Esophagus squamous epithelium (tissue), 5 donors: ENCODE measurements at places on chromosomes 2 and 18.

DNA sequence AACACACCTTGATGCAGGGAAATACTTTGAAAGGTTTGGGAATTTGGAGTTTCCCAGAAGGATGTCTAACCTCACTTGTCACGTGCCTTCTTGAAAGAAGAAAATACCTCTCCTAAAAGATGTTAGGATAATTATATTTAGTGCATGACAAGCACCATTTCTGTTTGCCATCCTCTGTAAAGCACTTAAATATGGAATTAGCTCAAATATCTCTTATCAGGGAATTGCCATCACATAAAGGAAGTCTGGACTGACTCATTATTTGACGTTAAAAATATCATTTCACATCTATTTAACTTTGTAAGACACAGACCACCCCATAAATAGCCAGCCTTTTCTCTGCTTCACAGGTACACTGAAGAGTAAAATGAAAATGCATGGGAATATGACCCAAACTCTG is 140.1 kb downstream of the STK39 start:
- DNase-seq, result no peak

DNA sequence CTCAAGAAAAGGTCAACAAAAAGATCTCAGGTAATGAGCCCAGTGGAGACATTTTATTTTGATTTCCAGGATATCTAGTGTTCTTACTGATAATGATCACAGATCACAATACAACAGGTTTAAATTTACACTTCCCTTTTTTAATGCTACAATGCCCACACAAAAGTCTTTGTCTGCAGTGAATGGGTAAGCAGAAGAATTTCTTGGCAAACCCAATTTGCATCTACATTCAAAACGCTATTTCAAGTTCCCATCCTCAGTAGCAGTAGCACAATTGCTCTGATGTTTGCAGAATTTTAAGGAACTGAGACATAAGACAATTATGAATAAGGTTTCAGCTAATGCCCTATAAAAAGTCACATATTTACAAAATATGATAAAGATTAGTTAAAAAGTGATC is 929.4 kb upstream of the PIK3C3 start:
- no peak for DNase-seq

DNA sequence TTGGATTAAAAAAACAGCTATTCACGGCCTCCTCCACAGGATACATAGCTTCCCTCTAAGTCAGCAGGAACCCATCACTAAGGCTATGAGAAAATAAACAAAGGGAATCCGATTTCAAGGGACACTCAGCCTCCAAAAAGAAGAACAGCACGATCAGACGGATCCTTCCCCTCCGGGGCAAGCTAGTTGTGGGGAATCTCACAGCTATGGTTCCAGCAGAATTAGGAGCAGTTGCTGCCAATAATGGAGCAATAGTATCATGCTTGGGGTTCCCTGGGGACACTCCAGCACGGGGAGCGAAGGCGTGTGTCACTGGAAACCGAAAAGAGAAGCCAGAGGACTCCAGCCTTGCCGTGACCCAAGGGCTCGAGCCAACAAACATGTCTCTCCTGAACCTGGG is 163.1 kb downstream of the TTC32 start:
- DNase-seq, result no peak

DNA sequence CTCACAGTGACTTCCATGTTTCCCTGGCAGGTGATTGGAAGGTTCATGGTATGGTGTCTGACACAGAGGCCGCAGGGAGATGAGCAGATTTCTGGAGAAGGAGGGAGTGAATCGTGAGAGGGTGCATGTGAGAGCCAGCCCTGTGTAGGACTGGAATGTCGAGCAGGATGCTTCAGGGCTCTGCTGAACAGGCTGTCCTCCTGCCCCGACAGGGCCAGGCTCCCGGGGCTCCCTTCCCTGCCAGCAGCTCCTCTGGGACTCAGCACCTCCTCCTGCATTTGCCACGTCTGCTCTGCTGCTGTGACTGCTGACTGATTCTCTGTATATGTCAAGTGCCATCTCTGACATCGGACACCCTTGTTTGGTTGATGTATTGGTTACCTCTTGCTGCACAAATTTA is 38.5 kb upstream of the INHBB start:
- no peak for DNase-seq

DNA sequence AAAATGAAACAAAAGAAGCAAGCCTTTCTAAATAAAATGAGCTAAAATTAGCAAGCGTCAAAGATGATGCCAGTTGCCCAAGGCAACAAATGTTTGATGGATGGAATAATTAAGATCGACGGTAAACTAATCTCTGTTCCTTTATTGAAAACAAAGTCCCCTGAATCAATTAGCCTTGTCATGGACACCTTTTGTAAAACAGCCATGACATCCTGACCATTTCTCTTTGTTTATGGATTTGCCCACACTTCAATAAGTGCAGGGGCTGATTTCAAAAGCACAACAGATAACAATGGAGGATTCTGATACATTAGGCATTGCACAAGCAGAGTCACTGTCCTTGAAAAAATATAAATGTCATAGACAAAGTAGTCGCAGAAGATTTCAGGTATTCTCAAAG is 160.1 kb upstream of the HNRNPA3 start:
- no peak for DNase-seq

- no peak for DNase-seq
These were observed 10.7 kb upstream of the MRO start for GRCh38 chr18:50830544-50830943.

- DNase-seq, result no peak
These were observed 79.0 kb downstream of the COLEC12 start for GRCh38 chr18:421247-422155.

DNA sequence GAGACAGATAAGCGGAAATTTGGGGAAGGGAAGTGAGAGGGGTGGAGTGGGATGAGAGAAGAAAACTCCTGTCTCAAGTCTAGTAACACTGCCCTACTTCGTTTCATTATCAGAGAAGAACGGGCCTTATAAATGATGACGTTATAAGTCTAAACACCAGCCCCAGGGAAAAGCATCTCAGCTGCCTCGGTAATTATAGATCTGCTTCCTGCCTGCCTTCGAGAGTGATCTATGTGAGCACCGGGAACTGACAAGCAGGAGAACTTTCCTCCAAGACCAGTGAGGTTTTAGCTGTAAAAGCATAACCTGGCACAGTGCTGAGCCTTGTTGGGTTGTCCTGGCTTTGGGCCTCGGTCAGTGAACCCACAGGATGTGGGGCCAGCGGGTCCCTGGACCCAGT is 227.9 kb upstream of the SIX2 start:
- DNase-seq, result no peak

DNA sequence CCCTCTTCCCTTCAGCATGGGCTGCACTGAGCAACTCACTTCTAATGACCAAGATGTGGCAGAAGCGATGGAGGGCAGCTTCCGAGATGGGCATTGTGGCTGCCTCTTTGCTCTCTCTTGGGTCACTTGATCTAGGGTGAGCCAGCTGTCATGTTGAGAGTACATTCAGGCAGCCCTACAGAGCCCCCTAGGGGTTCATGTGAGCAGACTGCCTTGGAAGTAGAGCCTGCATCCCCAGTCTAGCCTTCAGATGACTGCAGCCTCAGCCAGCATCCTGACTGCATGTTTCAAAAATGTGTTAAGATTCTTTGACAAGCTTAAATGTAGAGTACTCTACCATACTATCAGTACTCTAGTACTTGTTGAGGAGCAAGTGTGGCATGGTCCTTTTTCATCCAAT is 143.9 kb downstream of the NCK2 start:
- no peak for DNase-seq

DNA sequence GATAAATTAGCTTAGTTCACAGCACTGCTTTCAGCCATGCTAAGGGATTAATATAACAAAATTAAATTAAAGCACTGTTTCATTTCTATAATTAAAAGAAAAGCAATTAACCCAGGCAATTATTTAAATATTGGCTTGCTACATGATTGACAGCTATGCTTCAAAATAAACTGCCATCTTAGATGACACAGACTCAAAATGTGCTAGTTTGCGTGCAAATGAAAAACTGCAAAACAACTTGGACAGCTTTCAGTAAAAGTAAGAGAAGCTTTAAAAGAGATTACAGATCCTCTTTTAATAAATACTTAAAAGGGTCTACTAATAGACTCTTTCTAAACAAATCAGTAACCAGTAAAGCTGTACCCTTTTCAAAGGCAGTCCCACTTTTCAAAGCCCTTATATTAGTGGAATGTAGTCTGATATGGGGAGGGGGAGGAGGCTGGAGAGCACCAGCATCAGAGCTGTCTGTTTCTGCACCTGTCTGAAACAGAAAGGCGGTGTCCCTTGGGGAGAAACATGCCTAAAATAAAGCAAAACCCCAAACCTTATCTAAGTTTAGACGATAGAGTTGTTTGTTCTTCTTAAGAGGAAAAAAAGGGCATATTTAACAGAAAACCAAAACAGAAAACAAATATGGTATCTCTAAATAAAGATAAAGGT is 20.8 kb downstream of the EIF2AK3 start:
- no peak for DNase-seq

DNA sequence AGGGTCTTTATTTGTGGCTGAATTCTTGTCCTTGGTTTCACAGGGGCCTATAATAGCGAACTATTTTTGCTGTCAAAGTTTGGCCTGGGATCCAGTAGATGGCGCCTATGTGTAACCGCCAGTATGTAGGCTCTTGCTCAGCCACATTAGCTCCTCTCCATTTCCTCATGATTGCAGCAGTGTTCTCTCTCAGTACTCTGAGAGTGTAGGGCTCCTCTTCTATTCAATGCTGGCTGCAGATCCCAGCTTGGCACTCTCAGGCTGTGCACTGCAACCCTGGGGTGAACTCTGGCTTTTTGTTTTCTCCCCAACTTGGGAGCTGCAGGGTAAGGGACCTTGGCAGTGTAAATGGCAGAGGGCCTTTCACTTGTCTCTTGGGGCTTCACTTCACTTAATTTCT is 344.6 kb upstream of the CHAC2 start:
- no peak for DNase-seq

DNA sequence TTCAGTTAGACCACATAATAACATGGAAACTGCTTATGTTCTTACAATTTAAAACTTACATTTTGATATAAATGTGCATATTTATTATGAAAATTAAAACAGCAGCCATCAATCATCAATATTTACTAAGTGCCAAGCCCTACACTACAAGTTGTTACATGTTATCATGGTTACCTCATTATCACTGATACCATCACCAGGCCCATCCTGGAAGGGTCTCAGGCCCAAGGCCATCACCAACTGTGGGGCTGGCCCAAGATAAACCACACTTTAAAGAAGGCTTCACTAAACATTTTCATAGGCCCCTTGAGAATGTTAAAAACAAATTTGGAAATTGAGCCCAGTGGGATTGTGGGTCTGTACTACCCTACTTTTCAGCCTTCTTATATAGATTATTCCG is 6.4 kb downstream of the ITSN2 start:
- no peak for DNase-seq

GRCh38 chr2:207091176-207091575 is 74.6 kb downstream of the KLF7 start:
- no peak for DNase-seq

DNA sequence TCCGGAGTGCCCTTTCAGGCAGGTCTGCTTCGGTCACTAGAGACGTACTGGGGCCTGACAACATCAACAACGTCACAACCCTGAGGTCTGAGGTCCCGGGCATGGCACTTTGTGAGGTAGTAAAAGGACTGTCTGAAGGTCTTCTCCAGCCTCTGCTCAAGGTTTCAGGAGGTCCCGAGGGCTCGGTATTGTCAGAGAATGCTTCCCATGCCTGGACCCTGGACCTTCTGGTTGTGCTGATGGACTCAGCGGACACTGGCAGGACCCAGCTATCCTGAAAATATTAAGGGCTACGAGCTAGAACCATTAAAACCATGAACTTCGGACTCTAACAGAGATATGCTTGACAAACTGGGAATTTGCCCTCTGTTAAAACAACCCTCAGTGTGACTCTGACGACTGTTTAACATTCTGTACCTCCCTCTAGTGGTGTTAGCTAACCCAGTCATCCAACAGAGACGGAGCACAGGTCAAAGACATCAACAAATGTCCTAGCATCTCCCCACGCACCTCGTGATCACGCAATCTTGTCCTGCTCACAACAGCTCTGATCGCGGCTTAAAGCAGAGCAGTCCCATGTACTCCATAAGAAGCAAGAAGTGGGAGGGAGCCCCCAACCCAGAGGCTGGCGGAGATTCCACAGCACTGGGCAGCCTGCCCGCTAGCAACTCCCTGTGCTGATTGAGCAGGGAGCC is 96.5 kb downstream of the CCDC93 start:
- DNase-seq, result no peak

- DNase-seq, result no peak
These were observed 159.8 kb downstream of the KLHL29 start for GRCh38 chr2:23544589-23545295.

GRCh38 chr2:231016566-231017230 is 20.6 kb upstream of the C2orf72 start:
- no peak for DNase-seq

GRCh38 chr2:95110395-95110794 is 11.2 kb downstream of the MRPS5 start:
- no peak for DNase-seq

GRCh38 chr2:188203776-188204175 is 87.9 kb upstream of the GULP1 start:
- DNase-seq, result no peak

GRCh38 chr2:238869293-238870124 is 21.6 kb downstream of the TWIST2 start:
- no peak for DNase-seq

GRCh38 chr2:11495844-11496681 is 30.1 kb upstream of the E2F6 start:
- no peak for DNase-seq

DNA sequence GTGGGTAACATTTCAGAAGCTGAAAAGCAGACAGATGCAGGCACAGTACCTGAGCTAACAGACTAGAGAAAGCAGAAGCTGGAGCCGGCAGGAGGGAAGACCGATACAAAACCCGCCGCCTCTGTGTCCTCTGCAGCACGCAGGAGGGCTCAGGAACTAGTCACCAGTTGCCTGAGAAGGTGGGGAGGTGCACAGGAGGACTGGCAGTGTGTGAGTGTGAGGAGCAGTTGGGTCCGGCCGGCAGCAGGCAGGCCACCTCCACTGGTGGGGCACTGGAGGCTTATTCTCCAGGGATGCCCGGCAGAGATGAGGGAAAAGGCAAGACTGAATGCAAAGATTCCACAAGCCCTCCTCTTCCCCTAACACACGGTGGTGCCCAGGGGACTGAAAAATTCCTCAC is 18.2 kb downstream of the ERCC3 start:
- no peak for DNase-seq

DNA sequence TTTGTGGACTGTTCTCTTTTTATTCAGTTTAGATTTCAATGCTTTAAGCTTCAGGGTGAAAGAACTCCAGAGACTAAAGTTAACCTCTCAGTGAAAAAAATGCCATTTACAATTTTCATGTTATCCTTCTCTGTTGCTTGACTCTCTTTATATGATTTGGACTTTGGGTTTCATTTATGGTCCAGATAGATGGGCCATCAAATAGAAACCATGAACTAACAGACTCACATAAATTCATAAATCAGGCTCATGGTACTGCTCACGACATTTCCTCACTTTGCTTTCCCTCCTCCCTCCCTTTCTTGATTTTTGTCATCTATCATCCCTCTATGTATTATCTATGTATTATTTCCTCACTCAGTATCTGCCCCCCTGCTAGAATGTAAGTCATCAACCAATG is 10.0 kb downstream of the FAM110C start:
- no peak for DNase-seq

- DNase-seq, result no peak
These were observed 87.5 kb downstream of the POLR1A start for GRCh38 chr2:86017901-86018896.
